ENCODE measurements at places on chromosomes 3 and 15.

DNA sequence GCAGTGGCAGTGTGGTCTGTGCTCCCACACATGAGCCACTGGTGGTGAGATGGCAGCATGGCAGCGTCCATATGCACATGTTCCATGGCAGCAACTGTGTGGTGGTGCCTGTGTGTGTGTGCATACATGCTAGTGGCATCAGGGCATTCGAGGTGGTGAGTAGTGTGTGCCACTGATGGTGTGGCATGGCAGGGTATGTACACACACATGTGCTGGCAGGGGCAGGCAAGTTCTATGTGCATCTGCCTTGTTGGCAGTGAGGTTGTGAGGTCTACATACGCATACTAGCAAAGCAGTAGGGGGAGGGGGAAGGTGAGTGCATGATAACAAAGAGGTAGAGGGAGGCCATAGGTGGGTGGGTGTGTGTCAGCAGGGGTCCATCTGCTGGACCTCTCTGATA, 378.7 kb downstream of the C3orf38 start:
- DNase-seq, result no peak

- no peak for DNase-seq
Measured at GRCh38 chr3:183038757-183039156, 58.4 kb upstream of the DCUN1D1 start.

- DNase-seq, result no peak
Measured at GRCh38 chr3:104553121-104553520, 813.6 kb upstream of the ALCAM start.

DNA sequence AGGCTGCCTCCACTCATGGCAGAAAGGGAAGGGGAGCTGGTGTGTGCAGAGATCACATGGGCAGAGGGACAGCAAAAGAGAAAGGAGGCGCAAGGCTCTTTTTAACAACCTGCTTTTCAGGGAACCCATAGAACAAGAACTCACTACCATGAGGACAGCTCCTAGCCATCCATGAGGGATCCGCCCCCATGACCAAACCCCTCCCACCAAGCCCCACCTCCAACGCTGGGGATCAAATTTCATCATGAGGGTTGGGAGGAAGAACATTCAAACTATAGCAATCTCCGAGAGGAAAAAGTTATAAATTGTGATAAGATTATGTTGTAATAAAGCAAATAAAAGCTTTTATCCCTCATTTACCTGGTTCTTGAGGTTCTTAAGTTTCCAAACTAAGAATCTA, 84.7 kb upstream of the LMCD1 start:
- no peak for DNase-seq

DNA sequence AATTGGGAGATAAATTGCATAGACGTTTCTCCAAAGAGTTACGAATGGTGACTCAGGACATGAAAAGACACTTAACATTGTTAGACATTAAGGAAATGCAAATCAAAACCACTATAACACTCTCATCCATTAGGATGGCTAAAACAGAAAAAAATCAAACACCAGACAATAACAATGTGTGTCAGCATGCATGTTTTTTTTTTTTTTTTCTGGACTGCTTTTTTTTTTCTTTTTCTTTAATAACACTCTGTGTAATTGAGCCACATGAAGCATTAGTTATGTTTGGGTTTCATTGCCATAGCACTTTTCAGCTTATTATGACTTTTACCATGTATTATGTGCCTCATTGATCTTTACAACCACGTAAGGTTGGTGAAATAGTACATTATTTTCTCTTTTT, 95.0 kb downstream of the NFKBIZ start:
- no peak for DNase-seq

GRCh38 chr15:73681856-73682599, 2.2 kb upstream of the CD276 start:
- DNase-seq, result no peak

- no peak for DNase-seq
Measured at GRCh38 chr3:125078951-125079674, 23.3 kb upstream of the HEG1 start.

DNA sequence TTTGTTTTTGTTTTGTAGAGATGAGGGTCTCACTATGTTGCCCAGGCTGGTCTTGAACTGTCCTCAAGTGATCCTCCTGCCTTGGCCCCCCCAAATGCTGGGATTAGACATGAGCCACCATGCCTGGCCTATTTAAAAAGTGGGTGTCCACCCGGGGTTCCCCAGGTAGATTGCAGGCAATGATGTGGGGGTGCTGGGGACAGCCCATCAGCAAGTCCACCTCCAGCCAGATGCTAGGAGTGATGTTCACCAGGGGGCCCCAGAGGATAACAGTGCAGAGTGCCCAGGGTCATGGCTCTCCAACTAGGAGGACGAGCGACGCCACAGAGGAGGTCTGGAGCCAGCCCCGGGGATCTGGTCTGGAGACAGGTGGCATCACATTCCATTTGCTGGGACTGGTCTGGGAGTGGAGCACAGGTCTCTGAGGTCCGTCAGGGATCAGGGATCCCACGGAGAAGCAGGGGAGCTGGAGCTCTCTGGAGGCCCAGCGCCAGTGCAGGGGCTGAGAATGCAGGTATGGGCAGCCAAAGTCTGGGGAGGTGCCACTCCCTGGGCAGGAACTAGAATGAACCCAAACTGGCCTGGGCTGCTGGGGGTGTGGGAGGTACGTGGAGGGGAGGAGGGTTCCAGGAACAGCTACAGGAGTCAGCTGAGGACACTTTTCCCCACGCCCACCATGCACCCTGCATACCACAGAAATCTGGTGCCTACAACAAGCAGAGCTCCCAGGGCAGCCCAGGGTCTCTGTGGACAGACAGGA, 51.2 kb upstream of the PCSK6 start:
- DNase-seq, result no peak

- DNase-seq, result no peak
Measured at GRCh38 chr3:184742676-184743135, 30.8 kb upstream of the MAGEF1 start.

DNA sequence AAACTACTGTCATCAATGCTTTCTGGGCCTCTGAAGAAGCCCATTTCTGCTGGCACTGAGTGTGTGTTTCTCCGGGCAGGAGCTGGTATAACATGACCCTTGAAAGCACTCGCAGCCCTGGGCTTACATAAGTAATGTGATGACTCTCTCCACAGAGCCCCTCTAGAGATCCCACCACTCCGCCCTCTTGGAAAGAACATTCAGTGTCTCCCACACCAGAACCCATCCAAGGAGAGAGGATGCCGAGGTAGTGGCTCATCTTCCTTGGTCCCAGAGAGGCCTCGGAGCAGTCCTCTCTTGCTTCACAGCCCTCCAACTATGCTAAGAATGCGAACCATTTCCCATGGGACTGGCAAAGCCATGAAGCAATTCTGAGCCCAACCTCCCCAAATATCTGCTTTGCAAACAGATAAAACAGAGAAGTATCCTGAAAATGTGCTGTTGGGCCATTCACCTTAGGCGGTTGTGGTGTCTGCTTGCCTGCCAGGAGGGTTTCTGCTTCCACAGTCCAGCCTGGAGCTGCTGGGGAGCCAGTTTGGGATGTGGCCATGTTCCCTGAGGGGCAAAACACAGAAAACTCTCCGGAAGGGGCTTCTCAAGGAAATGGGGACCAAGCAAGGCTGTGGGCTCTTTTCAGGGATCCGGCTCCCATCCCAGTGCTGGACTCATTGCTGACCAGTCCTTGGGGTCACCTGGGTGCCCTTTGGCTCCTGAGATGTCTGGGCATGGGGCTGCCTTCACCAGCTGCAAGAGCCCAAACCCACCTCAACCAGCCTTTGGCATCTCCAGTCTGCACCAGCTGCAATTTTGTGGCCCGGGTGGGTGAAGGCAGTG, 47.3 kb downstream of the AMOTL2 start:
- DNase-seq, result no peak

DNA sequence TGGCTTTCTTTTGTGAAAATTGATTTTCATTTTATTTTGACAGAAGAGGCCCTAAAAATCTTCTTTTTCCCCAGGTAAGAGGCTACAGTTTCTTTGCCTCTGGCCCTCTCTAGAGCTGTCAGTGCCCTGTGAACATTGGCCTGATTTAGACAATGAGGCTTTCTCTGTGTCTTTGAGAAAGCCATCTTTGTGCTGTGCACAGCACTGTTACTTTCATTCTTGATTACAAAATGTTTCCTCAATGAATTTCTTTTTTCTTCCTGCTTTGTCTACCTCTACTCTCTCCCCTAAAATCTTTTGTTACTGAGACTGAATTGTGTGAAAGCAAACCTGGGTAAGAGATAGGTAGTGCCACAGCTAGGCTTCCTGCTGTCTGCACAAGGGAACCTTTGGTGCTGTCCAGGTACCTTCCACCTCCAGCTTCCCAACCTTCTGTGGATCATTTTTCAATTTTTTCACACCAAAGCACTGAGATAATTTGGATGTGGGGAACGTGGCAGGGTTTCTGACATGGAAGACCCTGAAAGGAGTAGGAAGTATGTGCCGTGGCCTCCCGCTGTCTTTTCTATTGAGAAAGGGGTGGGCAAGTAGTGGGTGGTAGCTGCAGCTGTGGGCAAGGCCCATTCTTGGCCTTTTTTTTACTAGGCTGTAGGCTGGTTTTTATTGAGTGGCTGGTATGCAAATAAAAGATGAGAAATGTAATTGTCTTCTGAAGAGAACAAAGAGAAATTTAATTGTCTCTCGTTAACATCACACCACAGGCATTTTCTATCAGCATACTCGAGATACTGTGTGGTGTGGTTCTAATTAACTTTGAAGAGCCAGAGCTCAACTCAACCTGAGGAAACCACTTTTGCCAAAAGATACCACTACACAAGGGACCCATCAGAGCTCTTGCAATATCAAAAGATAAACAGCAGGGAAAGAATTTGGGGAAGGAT, 21.0 kb downstream of the RAB8B start:
- no peak for DNase-seq

- DNase-seq, result no peak
Measured at GRCh38 chr3:70049761-70050160, 50.2 kb downstream of the SAMMSON start.

GRCh38 chr3:46367811-46368210, 2.9 kb upstream of the CCR5 start:
- no peak for DNase-seq

GRCh38 chr15:96076350-96076749, 254.2 kb upstream of the NR2F2 start:
- DNase-seq, result no peak

GRCh38 chr15:31101262-31102038, at the start of gene TRPM1:
TSS of gene TRPM1 (minus strand) at chr15:31101725. CDS start at chr15:31081355, 20,370 bp downstream.
- DNase-seq, result no peak

DNA sequence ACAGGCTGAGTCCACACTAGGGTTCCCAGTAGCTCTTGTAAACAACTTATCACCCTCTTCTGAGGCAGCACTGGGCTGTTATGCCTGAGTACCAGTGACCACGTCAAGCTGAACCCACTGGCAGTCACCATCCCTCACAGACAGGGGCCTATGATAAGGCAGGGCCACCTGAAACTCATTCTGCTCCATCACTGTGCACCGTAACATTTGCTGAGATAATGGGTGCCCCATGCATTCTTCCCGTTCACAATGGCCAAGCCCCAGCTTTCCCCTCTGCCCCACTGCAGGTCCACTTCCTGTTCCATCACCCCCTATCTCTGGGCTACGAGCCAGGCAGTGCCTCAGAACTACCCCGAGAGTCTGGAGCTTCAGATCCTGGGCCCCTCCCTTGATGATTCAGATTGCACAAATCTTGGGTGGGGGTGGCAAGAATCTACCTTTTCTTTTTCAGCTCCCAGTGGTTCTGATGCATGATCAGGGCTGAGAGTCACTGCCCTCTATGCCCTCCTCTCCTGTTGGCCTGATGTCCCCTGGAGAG, 158.0 kb downstream of the RAB11A start:
- DNase-seq, result no peak

DNA sequence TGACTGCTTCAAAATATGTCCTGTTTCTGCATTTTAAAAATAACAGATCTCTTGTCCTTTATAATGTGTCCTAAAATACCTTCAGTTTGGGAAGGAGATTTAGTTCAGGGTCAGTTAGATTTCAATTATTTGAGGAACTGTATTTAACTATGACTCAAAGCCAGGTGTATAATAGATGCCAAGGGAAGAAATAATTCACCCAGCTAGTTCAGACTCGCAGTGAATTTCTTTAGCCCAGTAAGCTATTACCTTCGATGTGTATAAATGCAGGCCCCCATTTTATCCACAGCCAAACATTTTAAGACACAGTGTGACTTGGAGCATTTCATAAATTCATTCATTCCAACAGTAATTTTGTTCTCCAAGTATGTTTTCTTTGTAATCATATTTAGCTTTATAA, 458.0 kb downstream of the ZNF385D start:
- DNase-seq, result no peak

DNA sequence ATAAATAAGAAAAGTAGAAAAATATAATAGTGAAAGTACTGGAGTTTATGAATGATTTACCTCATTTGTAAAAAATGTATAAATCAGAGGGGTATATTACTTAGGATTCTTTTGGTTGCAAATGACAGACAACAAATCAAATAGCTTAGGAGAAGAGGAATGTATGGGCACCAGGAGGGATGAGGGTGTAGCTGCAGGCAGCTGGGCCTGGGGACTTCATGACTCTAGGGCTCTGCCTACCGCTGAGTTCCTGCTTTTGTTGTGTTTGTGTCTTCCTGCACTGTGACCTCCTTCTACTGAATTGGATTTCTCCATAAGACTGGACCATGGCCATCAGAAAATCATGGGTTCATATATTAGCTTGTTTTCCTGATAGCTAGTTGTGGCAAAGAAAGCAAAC, 27.9 kb upstream of the PDE8A start:
- DNase-seq, result no peak

DNA sequence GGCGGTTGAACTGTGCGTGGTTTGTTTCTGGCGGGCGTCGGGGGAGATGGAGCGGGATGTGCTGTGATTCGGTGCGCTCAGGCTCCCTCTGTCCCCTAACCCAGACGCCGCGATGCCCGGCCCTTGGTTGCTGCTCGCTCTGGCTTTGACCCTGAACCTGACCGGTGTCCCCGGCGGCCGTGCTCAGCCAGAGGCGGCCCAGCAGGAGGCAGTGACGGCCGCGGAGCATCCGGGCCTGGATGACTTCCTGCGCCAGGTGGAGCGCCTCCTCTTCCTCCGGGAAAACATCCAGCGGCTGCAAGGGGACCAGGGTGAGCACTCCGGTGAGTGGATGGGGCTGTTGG, 1.2 kb downstream of the TRH start:
- no peak for DNase-seq

DNA sequence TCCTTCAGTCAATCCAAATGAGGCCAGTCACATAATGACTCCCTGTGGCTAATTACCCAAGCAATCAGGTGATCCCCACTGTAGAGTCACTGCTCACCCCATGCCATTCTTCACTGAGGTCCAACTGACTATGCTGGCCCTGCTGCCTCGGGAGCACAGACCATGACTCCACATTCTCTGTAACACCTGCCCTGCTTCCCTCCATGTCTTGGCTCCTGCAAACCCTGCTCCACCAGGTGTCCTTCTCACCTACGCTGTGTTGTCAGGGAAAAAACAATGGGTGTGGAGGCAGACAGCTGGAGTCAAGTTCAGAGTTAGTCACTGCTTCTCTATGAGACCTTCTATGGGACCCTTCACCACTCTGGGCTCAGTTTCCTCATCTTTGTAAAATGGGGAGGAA, 6.1 kb upstream of the SFMBT1 start:
- no peak for DNase-seq

- DNase-seq, result no peak
Measured at GRCh38 chr3:188568736-188569135, 414.8 kb downstream of the LPP start.

GRCh38 chr3:24160424-24161095, 215.5 kb downstream of the NR1D2 start:
- no peak for DNase-seq

Measured in hematopoietic multipotent progenitor cell treated with erythropoietin and hydrocortisone succinate and interleukin-3 and kit ligand, for 17 days (in vitro differentiated cells).